Osteoblast (primary cell): ENCODE measurements at places on chromosomes 12 and 14. TPM values are rescaled to one million over a fixed set of nuclear protein-coding genes. Genes with fewer than 3 reads are reported as not detected.

CPNE8 gene
- total RNA-seq, result 20.6 and 23.9 TPM in 2 replicates

CAPS2 gene
- total RNA-seq, result 10.5 and 18.9 TPM in 2 replicates

HOTAIR gene
- total RNA-seq, result 0.72 and 1.2 TPM in 2 replicates

PRKAG1 gene
- 81.3 and 89.0 TPM in 2 replicates for total RNA-seq

GDF3 gene
- not detected in 2 replicates for total RNA-seq

MYF6 gene
- not detected in 2 replicates for total RNA-seq

ITGB7 gene
- 0.88 and 1.1 TPM in 2 replicates for total RNA-seq

KRT86 gene
- under 0.01 and 0.36 TPM in 2 replicates for total RNA-seq

RFLNA gene
- 15.9 and 16.2 TPM in 2 replicates for total RNA-seq

MDGA2 gene
- not detected in 2 replicates for total RNA-seq
